ENCODE measurements at places on chromosomes 6 and 20.

DNA sequence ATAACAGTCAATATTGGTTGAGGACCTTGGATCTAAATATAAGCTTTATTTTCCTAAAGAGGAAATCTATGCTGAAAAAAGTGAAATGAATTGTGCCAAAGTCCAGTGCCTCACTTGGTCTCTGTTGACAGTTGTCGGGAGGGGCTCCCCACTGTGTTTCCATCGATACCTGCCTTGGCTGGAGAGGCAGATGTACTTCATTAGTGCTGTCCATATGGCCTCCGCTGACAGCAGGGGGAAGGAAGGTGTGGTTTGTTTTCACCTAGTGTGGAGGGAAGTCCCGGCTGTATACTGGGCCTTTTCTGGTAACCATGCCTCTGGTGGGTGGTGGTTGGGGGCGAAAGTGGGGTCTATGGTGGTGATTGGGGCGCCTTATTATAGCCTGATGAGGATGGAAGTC lies 42.7 kb downstream of the CD2AP start:
- DNase-seq: no peak

DNA sequence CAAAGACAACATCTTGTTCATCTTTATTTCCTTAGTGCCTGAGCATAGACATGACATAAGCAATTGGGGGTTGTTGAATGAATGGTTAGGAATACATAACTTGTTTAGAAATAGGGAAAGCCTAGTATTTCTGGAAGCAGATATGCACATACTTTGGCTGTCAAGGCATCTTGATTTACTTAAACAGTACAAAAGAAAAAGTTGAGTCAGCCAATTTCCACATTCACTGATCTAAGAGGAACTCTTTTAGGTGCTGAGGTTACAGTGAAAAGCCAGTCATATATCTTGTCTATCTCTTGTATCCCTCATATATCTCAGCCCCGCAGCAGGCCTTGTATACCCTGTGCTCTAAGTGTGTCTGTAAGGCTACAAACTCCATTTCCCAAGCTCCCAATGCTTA lies 11.6 kb downstream of the ZKSCAN4 start:
- no peak for DNase-seq

DNA sequence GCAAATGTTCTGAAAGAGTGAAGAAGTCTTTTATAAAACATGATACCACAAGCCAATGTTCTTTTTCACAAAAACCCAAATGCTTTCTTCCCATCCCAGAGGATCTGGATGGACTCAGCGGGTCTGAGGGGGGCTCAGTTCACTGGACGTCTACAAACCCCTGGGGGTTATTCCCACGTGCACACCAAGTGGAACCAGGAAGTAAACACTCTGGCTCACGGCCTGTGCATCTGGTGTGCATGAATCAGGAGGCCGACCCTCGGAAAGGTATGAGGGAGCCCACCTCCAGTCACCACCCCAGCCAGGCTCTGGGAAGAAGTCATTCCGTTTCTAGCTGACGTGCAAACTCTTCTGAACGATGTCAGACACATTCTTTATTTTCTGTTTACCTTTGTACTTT lies 252.2 kb downstream of the DLL1 start:
- no peak for DNase-seq

DNA sequence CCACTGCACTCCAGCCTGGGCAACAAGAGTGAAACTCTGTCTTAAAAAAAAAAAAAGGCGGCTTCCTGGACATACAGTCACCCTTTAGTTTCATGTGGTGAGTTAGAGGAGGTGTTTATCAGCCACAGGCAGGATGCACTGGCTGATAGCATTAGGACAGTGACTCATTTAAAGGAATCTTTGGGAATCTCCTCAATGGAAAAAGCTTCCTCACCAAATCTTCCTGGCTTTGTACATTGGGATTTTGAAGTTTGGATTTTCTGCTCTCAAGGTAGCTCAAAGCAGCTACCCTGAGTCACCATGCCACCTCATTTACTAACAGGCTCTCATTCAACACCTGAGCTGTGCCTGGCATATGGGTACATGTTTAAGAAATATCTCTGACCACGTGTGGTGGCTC lies 20.2 kb downstream of the PRPH2 start:
- no peak for DNase-seq

GRCh38 chr20:61758564-61759200 lies 307.0 kb downstream of the TAF4 start:
- DNase-seq: no peak

DNA sequence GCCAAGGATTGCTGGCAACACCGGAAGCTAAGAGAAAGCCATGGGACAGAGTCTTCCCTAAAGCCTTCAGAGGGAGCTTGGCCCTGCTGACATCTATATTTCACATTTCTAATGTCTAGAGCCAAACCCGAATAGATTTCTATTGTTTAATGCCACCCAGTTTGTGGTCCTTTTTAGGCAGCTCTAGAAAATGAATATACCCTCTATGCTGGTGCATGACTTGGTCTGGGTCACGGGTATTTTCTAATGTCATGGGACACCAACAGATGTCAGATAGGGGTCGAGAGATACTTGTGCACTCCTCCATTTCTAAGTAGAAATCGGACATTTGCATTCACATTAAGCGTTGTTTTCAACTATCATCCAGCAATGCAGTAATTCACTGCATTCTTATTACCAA lies 37.0 kb upstream of the SOX4 start:
- no peak for DNase-seq

- no peak for DNase-seq
These were observed 2.6 kb upstream of the BPIFB6 start for GRCh38 chr20:33028875-33029274.

DNA sequence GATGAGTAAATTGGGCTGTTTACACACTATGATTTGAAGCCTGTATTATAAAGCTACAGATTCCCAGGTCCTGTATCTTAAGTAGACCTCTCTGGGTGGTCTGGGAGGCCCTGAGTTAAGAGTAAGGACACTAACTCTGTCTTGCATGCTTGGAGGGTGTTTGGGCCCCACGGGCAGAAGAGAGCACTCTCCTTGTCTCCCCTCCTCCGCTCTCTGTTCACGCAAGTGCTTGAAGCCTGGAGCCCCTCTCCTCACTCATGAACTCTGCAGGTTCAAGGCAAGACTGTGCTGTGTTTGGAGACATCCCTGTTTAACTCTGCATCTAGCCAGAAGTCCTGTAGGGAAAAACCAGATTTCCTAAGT lies 154.0 kb downstream of the ZDHHC14 start:
- DNase-seq: no peak

- DNase-seq: no peak
These were observed 290.4 kb upstream of the SULF2 start for GRCh38 chr20:48075591-48076174.

GRCh38 chr20:8152847-8153246 lies 20.8 kb downstream of the PLCB1 start:
- no peak for DNase-seq

GRCh38 chr6:41058783-41059181 lies 5.8 kb downstream of the APOBEC2 start:
- DNase-seq: no peak

- no peak for DNase-seq
These were observed 7.5 kb upstream of the BPI start for GRCh38 chr20:38296433-38296832.

DNA sequence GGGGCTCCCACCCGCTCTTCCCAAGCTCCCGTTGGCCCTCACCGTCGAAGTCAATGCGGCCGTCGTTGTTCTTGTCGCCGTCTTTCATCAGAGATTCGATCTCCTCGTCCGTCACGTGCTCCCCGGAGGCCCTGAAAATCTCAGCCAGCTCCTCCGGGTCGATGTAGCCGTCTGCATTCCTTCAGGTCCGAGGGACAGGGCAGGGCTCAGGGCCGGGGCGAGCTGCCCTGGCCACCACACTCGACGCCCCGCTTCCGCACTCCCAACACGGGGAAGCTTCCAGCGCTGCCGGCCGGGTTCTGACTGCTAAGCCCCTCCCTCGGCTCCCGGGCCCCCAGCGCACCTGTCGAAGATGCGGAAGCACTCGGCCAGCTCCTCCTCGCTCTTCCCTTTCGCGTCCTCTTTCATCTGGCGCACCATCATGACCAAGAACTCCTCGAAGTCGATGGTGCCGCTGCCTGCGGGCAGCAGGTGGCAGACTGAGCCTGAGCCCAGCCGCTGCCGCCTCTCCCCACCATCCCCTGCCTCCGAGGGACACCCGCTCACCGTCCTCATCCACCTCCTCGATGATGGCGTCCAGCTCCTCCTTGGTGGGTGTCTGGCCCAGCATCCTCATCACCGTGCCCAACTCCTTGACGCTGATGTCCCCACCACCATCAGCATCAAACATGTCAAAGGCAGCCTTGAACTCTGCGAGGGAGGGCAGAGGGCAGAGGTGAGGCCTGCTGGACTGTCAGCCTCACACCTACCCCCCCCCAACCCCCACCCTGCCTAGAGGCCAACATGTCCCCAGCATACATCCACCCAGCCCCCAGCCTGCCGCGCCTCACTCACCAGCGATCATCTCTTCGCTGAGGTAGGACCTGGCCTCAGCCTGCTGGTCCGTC lies 2.9 kb downstream of the TNNC2 start:
- DNase-seq: no peak

DNA sequence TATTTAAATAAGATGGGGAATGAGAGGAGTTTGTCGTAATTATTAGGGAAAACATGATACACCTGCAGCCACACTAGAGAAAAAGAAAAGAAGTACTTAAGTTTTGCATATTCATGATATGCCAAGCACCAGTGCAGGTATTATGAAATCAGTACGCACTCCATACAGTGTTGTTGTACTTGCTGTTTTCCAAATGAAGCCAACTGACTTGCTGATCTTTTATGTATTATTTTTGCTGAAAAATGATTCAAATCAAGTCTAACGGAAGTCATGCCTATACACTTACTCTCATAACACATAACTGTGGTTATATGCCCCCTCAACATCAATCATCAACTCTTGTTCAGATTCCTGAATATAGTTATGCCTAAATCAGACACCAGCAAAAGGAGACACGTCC lies 584.9 kb upstream of the EYS start:
- DNase-seq: no peak

DNA sequence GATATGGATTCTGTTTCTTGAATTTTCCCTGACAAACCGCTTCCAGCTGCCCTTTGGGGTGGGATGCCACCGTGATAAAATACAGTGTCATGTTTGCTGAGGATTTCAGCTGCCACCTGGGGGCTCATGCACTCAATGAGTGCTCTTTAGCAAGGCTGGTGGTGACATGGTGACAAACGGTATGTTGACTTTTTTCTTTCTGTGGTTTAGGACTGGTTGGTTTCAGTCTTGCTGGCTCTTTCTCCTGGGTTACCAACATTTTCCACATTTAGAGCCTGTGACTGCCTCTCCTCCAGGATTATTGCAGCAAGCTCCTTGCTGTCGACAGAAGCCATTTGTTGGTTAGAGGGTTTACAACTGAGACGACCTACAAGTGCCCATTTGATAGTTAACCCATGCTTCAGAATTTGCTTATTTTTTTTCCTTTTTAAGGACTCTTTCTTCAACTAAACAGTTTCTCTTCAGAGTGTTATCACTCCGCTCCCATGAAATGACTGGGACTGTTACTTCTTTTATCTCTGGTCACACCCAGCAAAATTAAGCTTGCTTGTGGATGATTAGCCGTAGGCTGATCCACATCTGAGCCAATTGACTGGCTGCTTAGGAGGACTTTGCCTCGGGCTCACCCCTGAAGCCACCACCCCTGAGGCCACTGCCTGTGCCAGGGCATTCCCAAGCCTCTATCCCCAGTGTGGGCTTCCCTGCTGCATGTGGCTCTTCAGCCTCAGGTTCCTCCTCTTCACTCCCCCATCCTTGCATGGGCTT lies 48.4 kb upstream of the CDYL start:
- peak; percentile 40 for DNase-seq

All from NCI-H2107 (cell line).